ENCODE measurements at places on chromosomes 3 and 15. TPM values are rescaled to one million over a fixed set of nuclear protein-coding genes. Genes with fewer than 3 reads are reported as not detected.

The CYP1A2 gene
- not detected for total RNA-seq

The COLQ gene
- total RNA-seq = 0.29 TPM

The PDE8A gene
- total RNA-seq = 55.3 TPM

The THBS1 gene
- total RNA-seq = 365 TPM

The GOLGA8T gene
- total RNA-seq = not detected

The ITPKA gene
- 3.5 TPM for total RNA-seq

The RBP2 gene
- total RNA-seq = not detected

The SKOR1 gene
- 0.22 TPM for total RNA-seq

The GOLGA6A gene
- total RNA-seq = not detected

The MNS1 gene
- 1.1 TPM for total RNA-seq

The UTS2B gene
- 1.3 TPM for total RNA-seq

The NMB gene
- total RNA-seq = 0.66 TPM

The A4GNT gene
- total RNA-seq = not detected

The PLA2G4F gene
- total RNA-seq = not detected

The AMIGO3 gene
- 2.1 TPM for total RNA-seq

The B3GNT5 gene
- 1.9 TPM for total RNA-seq

The FAM3D gene
- total RNA-seq = not detected

The SPTSSB gene
- total RNA-seq = not detected

The HESX1 gene
- total RNA-seq = not detected

The SCG5 gene
- total RNA-seq = 16.5 TPM

The PYDC2 gene
- total RNA-seq = not detected

The CPLX3 gene
- not detected for total RNA-seq

The MESP2 gene
- not detected for total RNA-seq

The LRRC31 gene
- total RNA-seq = not detected

The FAM81A gene
- total RNA-seq = not detected

Measured in placental pericyte (primary cell).